Activated T-cell treated with anti-CD3 and anti-CD28 coated beads for 1 hour (primary cell): ENCODE measurements at places on chromosomes 5 and 9.

DNA sequence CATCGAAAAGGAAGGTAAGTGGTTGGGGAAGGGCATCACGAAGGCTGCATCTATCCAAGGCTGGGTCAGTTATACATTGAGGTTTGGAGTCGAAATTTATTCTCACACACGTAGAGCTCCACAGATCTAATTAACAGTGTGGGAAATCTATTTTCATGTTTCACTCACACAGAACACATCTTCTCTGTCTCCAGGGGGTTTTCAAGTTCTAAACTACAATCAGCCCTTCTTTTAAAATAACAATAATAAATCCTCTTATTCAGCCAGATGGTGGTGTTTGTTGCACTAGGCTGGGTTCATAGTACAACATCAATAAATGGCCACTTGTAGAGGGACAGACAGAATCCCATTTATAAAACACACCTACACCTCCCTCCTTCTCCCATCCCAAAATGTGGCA is 174.5 kb upstream of the KLF9 start:
- no peak for DNase-seq

DNA sequence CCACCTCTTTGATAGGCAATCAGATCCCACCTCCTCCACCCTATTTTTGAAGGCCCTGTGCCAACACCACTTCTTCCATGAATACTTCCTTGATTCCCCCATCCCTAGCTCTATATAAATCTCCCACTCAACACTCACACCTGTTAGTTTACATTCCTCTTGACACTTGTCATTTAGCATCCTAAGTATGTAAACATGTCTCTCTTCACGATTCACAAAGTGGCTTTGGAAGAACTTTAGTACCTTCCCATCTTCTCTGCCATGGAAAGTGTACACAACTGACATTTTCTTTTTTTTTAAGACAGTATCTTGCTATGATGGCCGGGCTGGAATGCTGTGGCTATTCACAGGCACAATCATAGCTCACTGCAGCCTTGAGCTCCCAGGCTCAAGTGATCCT is 1.5 kb upstream of the FXN start:
- DNase-seq: no peak

DNA sequence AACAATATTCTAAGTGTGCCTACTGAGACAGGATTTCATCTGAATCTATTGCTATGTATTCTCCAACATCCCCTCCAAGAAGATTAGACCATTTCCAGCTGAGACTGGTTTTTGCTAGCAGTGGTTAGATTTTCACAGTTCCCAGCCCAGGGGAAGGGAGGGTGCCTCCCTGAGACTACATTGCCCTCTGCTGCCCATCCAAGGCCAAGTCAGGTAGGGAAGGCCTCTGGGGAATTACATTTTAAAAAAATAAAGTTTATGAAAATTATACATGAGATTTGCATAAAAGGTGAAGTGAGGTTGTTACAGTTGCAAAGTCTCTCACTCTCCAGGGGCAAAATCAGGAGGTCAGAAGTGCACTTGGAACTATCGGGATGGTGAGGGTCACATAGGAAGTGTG is 28.0 kb upstream of the SYK start:
- DNase-seq: no peak

GRCh38 chr5:60687927-60688720 is 11.8 kb downstream of the DEPDC1B start:
- DNase-seq: no peak

- DNase-seq: no peak
Observed at GRCh38 chr5:149707097-149707496, 23.0 kb upstream of the PPARGC1B start.

DNA sequence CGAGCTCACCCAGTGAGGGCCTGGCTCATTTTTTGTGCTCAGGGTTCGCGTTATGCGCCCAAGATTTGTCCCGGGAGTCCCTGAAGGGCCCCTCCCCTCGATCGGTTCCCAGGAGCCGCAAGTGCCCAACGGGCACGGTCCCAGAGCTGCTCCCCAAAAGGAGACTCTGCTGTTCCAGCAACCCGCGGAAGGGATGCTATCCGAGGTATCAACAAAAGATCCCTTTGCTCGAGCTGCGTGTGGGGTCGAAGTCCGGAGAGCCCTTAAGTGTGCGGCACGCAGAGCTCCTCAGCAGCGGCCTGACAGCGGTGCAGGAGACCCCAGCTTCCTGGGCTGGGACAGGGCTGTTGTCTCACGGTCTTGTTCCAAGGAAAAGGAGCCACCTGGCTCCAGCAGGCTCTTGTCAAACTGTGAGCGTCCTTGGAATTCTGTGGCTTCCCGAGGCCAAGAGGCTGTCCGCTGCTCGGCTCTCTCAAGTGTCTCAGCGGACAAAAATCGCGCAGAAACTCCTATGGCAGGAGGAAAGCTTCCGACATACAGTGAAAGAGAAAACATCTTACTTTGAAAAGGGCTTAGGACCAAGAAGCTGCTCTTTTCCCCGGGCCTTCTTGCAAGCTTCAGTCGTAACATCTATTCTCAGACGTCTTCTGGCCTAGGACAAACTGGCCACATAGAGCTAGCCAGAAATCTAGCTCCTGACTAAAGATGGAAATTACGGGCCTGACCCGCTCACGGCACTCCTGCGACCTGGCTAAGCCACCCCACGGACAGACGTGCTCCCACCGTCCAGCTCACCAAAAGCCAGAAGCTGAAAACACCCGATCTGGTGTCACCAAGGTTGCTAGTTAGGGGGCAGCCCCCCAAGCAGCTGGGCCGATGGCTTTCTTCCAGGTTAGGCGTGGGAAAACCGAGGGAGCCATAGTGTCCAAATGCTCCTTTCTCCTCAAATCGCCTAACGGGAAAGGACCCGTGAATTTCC is 2.6 kb upstream of the FOXB2 start:
- DNase-seq: no peak

DNA sequence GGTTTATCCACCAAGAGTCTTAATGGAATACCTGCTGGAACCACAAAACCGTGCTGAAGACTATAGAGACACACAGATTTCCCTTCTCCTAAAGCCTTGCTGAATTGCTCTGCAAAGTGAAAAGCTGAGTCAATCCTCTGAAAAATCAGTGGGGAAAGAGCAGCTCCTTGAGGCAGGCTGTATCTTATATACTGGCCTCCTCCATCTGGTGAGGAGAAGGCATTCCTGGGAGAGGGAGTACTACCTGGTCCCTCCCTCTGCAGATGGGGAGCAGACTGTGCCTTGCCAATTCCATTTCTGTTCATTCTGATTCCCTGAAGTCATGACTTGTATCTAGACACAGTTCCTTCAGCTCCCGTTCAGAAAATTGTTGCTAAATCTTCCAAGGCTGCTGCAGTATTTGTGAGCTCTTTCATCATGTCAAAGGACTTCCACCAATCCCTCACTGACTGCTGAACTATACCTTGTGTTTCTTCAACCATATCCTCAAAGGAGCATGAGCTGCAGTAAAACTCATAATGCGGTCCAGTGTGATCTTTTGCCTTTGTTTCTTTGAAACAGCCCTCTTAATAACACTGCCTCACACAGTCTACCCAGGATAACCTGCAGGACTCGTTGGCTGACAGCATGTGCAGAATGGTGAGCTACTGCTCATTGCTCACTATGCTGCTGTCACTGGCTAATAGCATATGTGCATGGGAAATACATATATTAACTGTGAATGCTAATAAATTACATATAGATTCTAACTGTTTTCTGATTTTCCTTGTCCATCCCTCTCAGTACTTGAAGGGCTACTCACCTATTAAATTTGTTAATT is 84.5 kb downstream of the FOXD1 start:
- no peak for DNase-seq

DNA sequence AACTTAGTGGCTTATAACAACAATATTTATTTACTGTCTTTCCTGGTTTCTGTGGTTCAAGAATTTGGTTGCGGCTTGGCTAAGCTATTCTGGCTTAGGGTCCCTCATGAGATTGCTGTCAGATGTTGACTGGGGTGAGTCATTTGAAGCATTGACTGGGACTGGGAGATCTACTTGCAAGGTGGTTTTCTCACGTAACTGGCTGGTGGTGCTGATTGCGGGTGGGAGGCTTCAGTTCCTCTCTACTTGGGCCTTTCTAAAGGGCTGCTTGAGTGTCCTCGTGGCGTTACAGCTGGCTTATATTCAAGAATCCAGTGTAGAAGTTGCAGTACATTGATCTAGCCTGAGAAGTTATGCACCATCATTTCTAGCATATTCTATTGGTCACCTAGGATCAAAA is 218.5 kb upstream of the ELAVL2 start:
- DNase-seq: no peak

- DNase-seq: no peak
Observed at GRCh38 chr5:32332966-32333365, 20.2 kb upstream of the MTMR12 start.

GRCh38 chr5:91129748-91130147 is 253.4 kb downstream of the ARRDC3 start:
- DNase-seq: no peak

- no peak for DNase-seq
Observed at GRCh38 chr5:89904442-89904841, 505.1 kb downstream of the CETN3 start.

GRCh38 chr5:166073901-166074581 is 2217.4 kb upstream of the WWC1 start:
- DNase-seq: no peak

DNA sequence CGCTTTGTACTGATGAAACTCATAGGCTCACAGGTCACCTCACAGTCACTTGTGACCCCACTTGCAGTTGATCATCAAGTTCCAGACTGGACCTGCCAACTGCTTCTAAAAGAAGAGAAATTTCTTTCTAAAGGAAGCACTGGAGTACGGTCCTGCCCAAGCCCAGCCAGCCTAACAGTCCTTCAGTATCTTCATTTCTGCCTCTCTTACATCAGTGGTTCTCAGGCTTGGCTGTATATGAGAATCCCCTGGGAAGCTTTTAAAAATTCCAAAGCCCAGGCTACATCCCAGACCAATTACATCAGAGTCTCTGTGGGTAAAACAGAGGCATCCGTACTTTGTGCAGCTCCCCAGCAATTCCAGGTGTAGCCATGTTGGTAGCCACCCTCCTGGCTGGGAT is 282.1 kb downstream of the NFIB start:
- no peak for DNase-seq

DNA sequence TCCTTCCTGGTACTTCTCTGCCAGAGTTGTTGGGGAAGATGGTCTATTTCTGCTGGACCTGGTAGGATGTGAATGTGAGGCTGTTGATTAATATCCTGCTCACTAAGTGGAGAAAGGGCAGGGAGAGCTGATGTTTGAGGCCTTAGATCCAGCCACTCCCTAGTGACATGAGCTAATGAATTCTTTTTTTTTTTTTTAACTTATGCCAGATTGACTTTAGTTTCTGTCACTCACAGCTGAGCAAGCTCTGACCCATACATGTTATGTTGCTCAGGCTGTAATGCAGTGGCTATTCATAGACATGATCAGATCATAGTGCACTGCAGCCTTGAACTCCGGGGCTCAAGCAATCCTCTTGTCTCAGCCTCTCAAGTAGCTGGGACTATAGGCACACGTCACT is 75.1 kb upstream of the SPRY4 start:
- no peak for DNase-seq

GRCh38 chr9:124629600-124629999 is 122.4 kb upstream of the NR5A1 start:
- no peak for DNase-seq

DNA sequence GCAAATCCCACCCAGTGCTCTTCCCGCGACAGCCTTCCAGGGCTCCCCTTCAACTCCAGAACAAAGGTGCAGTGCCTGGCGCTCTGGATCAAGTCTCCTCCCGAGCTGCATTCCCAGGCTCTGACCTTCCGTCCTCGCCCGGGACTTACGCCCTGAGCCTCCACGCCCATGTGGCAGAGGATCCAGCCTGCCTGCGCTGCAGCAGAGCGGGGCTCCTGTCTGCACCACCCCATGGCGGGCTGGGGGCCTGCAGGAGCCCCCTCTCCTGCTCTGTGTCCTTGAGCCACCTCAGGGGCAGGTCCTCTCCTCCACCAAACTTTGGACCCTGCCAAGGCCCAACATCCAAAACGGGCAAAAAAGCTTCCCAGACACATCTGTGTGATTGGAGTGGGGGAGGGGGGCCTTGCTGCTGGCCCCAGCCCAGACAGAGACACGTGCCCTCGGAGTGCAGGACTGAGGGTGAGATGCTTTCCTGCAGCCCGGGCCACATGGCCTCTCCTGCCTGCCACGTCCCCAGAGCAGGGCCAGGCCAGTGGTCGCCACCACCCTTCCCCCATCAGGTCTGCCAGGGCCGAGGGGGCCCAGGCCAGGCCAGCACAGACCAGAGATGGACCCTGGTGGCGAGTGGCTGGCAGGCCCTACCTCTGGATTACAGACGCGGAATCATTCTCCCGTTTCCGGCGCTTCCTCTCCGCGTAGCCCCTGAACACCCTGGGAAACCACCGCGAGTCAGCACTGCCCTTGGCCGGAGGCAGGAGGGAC is 4.4 kb downstream of the NSMF start:
- DNase-seq: no peak

DNA sequence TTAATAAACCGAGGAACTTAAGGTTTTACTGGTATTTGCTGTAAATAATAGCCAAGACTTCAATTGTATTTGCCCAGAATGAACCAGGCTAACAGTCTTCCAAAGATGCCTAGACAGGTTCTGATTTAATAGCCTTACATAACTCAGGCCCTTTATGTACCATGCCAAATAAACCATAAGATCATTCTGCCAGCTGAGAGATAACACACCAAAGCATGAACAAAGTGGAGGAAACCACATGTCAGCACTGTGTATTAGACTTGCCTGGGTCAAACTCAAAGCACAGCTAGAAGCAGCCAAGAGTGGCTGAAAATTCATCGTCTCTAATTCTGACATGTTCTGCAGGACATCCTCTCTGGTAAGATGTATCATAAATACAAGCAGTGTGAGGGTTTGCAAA is 319.3 kb upstream of the ZNF608 start:
- no peak for DNase-seq

DNA sequence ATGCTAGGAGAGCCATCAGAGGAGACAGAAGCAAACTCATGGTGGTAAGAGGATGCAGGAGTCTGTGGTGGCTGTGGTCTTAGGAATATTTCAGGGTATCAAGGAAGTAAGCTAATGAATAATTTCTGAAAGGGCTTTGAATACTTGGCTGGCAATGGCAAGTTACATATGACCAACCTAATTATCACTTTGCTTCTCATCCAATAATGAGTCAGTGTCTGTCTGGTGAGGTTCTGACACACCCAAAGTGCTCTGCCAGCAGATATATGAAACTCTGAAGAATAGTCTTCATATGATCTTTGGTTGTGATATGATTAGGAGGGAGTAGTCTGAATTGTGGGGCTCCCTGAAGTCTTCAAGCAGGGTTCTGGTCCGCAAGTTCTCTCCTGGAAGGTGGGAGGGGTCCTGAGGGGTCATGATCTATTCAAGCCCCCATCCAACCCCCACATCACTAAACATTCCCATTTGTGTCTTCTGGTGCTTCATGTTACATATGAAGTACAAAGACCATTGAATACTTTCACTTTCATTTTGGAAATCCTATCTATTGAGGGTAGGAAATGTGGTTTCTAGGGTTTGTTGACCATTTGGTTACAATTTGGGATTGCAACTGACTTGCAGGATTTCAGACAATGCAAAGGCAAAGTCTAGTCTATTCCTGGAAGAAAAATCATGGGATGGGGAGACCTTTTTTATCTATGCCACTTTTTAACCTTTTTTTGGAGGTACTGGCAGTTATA is 199.9 kb upstream of the CDKN2B start:
- DNase-seq: no peak
